ENCODE measurements at places on chromosomes 4 and X.

DNA sequence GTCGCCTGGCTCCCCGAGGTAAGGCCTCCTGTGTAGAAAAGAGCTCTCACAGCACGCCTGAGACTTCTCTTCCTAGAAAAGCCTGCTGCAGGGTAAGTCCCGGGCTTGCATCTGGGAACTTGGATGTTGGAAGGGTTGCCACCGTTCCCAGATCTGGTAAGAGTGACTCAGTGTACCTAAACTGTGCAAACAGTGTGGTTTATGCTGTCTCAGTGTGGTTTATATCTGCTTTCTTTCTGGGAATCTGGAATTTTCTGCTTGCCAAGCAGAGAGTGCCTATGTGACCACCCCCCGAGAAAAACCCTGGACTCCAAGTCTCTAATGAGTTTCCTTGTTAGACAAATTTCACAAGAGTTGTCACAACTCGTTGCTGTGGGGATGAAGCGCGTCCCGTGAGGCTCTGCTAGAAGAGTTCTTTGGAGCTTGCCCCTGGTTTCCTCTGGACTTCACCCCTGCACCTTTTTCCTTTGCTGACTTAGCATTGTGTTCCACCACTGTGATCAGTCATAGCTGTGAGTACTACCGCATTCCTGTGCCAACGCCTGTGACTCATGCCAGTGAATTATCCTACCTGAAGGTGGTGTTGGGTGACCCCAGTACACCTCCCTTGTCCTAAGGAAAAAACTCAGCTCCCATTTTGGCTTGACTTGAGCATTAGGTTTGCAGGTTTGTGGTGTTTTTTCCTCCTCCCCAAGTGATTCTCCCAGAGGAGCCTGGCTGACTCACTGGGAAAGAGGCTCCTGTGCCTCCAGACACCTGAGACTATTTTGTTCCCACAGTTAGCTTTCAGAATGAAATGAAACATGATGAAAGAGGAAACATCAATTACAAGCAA lies 14.5 kb downstream of the SLC2A9 start:
- no peak for DNase-seq

DNA sequence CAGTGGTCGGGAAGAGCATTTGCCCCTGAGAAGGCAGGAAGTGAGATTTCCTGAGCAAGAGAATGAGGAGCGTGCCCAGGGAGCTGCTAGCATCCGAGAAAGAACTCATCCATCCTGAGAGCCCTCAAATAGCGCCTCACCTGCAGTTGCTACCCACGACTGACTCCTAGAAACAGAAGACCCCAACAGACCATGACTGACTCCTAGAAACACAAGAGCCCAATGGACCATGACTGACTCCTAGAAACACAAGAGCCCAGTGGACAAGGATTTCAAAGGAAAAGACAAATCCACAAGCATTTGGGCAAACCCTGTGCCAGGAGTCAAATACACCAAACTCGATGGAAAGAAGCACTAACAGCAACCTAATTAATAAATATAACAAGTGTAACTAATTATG lies 575.2 kb upstream of the FRG1 start:
- DNase-seq = no peak

- no peak for DNase-seq
Observed at GRCh38 chr4:167234316-167234881, at the start of gene SPOCK3. Gene SPOCK3, minus strand, starts transcription at chr4:167234494.

GRCh38 chr4:77593101-77593500 lies 12.5 kb upstream of the CXCL13 start:
- DNase-seq = no peak

DNA sequence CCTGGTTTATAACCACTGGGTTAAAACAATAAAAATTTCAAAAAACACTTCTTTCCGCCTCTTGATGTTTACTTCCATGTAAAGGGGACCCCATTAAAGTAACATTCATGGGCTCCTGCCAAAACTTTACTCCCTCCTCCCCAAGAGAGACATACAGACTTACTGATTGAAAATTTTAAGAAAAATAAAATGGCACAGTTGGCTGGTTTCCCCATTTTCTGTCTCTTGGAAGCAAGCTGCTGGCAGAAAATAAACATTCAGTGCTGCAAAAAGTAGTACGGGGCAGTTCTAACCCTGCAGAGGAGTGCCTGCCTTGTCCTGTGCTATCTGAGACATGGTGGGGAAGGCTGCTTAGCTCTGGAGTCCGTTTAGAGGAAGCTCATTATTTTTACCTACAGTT lies 187.3 kb upstream of the INTU start:
- no peak for DNase-seq

GRCh38 chrX:87338510-87338909 lies 179.1 kb upstream of the KLHL4 start:
- no peak for DNase-seq

DNA sequence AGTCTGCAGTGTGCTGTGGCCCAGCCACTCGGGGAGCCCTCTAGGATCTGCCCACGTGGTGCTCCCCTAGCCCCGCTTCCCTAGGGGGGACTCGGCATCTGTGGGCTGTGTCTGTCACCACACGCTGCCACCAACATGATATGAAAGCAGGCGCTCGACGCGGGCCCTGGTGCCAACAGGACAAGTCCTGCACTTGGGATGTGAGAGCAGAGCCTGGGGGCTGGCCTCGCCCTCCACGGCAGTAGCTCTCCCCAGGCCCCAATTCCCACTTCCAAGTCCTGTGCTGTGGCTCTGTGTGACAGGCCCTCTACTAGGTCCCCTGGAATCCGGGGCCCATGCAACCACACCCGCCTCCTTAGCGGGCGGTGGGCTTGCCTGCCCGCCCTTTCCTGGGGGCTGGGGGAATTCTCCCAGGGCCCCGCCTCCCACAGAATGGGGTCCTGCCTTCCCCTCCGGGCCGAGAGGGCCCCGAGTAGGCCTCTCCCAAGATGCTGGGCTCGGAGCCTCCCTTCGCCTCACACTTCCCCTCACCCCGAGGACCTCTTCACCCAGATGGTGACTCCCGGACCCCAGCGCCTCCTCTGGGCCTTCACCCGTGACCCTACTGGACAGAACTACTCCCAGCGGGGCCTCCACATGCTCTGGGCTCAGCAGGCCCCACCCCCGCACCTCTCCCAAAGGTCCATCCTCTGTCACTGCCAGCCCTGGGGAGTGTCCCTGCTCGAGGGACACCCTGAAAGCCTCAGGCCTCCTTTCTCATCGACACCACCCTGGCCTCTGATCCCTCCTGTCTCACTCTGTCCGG lies 11.2 kb downstream of the LRPAP1 start:
- DNase-seq = no peak

GRCh38 chr4:140239311-140239710 lies 85.3 kb upstream of the MAML3 start:
- no peak for DNase-seq

DNA sequence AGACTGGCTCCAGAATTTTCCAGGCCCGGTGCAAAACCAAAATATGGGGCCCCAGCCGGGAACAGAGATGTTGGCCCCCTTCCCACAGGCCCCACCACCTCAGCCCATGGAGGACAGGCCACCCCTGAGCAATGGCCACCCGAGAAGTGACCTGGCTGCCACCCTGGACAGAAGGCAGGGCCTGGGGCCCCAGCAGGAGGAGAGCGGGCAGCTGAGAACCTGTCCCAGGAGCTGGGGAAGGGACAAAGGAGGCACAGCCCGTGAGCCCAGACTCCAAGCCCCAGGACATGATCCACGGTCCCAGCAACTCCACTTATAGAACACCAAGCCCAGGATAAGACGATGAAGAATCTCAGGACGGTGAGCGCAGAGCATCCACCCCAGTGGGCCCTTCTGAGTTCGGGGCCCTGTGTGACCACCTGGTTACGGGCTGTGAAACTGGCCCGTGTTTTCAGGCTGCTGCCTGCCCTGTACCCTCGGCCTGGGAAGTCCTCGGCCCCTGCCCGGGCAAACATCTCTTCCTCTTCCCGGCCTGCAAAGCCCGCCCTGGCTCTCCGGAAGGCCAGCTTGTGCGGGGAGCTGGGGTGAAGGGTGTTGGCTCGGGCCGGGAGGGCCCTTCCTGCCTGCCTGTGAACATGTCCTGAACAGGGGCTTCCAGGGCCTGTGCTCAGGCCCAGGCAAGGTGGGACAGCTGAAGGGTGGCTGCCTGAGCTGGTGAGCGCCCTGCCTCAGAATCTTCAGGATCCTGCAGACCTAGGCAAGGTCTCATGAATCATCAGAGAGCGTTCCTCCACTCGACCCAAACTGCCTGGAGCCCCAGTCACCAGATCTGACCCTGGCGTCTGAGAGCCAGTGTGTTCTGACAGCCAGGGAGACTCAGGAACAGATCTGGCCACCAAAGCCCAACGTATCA lies 47.0 kb upstream of the MAN2B2 start:
- DNase-seq = no peak

DNA sequence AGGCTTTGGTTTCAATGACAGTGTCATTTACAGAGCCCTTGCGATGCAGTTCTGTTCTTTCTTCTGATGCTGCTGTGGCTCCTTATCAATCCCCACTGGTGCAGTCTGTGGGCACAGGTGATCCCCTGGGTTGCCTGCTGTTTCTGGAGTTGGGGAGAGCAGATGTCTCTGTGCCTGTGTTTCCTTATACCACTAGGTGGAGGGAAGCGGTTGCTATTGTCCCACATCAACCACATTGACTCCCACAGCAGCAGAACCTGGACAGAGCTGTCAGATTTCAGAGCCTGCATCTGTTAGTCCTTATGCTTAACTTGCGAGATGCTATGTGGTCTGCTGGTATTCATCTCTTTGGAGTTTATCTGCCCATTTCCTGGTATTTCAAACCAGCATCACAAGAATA lies 57.7 kb downstream of the NEIL3 start:
- no peak for DNase-seq

DNA sequence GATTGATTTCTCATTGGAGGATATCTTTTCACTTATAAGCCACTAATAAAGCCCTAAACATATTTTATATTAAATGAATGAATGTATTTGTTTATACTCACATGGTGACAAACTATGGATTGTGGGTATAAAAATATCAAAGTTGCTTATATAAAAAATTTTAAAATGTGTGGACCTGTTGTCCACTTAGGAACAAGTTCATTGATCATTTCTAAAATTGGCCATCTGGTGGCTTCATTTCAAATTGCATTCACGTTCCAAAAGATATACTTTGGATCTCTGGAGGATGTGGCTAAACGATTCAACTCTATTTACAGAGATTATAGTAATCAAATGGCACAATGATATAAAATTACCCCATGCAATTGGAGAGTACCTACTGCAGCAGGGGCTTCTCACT lies 32.5 kb downstream of the FSTL5 start:
- DNase-seq = no peak

GRCh38 chr4:150501009-150501727 lies 80.8 kb upstream of the MAB21L2 start:
- no peak for DNase-seq

DNA sequence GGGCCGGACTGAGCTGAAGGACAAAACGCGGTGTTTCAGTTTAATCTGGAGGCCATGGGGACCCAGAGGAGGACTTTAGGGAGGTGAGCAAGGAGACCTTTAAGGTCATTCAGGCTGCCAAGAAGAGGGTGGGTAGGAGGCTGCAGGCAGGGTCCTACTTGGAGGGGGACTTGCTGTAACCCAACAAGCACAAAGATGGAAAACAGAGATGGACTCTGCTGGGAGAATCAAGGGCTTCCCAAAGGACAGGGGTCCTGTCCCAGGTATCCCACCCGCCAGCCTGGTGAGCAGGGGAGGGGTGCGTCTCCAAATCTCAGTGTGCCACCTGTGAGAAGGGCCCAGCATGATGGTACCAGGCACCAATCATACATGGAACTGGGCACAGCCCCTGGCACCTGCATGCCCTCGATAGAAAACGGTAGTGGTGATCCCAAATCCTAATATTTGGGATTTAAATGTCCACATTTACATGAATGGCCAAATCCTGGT lies 3.9 kb upstream of the HAUS3 start:
- no peak for DNase-seq

- DNase-seq = no peak
Observed at GRCh38 chr4:128527351-128527750, 239.7 kb upstream of the PGRMC2 start.

- no peak for DNase-seq
Observed at GRCh38 chrX:11376163-11376562, 83.0 kb downstream of the AMELX start.

GRCh38 chr4:111639120-111639690 lies 506.0 kb upstream of the FAM241A start:
- DNase-seq = no peak

GRCh38 chrX:46645614-46646013 lies 72.0 kb downstream of the CHST7 start:
- DNase-seq = no peak

DNA sequence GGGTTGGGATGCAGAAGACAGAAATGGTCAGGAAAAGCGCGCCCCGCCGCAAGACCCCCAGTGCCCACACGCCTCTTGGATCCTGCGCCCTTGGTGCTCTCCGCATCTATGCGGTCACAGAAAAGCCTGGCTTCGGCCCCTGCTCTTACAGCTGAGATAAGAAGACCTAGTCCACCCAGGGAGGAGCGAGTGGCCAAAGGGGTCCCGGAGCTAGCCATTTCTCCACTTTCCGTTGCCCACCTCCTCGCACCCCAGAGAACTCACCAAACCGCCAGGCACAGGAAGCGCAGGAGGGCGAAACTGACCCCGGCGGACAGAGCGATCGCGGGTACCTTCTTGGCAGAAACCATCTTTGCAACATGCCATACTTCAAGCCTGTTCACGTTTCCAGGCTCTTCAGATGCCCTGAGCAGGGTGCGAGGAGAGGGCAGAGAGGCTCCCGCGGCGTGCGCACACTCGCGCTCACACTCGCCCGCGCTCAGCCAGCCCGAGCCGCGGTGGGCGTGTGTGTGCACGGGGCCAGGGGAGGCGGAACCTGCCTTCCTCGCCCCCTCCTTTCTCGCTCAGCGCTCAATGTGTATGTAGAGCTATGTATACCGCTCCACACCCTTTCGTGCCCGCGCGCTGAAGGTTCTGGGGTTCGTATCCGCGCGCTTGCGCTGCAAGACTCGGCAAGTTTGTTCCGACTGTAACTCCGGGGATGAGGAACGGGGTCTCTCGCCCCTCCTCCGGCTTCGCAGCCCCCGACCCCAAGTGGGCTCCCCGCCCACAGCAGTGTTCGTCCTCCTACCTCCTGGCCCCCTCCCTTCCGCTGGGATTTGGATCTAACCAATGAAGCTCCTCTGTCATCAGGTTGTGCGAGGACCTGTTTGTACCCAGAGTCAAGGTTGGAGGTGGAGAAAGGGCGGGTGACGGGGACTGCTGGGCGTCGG lies at the start of gene GABRA4:
Gene GABRA4, minus strand, starts transcription at position 507 of the 932 bp plus-strand sequence. Its CDS starts 157 bp downstream, at position 350.
- no peak for DNase-seq

- no peak for DNase-seq
Observed at GRCh38 chr4:169229571-169230028, 41.2 kb downstream of the SH3RF1 start.

DNA sequence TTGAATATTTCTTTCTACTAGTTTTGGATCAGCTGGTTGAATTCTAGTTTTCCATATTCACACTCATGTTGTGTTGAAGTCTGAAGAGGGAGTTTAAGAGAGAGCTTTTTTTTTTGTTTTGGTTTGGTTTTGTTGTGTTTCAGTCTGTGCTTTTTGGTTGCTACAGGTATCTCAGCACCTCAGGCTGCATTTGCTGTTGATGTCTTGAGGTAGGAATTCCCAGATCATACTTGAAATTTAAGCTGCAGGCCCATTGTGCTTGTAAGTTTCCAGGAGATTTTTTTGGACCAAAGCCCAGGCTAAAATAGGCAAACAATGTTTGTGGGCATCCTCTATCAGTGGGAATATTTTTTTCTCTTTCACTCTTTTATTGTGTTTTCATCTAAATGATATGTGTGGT lies 190.2 kb upstream of the AGA start:
- no peak for DNase-seq

- DNase-seq = no peak
Observed at GRCh38 chr4:24880186-24880585, 32.7 kb downstream of the CCDC149 start.

Measured in activated naive CD8-positive, alpha-beta T cell treated with anti-CD3 and anti-CD28 coated beads, Interleukin-2, amount 50 U/mL, for 16 hours (primary cell).